Stimulated activated CD8-positive, alpha-beta memory T cell treated with anti-CD3 and anti-CD28 coated beads, Interleukin-7, amount 100 ng/mL, for 4 hours (primary cell): ENCODE measurements at places on chromosomes 4 and X.

DNA sequence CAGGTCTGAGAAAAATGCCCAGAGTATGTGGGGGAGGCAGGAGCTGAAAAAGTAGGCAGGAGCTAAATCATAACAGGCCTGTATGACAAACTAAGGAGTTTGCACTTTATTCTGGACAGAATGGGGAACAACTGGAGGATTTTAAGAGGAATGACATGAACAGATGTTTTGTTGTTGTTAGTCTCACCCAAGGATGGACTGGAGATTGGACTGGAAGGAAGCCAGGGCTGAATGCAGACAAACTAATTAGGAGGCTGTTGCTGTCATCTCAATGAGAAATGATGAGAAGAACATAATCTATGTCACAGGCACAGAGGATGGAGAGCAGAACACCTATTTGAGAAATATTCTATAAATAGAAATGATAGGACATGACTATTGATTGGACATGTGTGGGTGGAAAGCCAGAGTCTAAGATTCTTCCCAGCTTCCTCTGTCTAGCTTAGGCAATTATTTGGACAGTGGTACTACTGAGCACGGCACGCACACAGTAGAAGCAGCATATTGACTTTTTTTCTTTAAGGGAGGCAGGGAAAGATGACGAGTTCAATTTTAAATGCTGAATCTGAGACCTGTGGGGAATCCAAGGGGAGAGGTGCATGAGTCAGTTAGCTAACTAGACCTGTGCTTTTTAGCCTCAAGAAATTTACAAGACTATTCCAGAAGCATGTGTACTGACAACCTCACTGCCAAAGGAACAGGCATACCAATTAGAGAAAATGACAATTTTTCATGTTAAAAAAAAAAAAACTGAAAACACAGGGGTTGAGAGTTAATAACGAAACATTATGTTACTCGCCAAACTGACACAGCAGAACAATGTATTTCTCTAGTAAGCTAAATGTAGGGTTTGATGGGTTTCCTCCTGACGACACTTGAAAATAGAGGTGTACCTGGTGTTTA, 963 bp upstream of the USO1 start:
- no peak for DNase-seq

DNA sequence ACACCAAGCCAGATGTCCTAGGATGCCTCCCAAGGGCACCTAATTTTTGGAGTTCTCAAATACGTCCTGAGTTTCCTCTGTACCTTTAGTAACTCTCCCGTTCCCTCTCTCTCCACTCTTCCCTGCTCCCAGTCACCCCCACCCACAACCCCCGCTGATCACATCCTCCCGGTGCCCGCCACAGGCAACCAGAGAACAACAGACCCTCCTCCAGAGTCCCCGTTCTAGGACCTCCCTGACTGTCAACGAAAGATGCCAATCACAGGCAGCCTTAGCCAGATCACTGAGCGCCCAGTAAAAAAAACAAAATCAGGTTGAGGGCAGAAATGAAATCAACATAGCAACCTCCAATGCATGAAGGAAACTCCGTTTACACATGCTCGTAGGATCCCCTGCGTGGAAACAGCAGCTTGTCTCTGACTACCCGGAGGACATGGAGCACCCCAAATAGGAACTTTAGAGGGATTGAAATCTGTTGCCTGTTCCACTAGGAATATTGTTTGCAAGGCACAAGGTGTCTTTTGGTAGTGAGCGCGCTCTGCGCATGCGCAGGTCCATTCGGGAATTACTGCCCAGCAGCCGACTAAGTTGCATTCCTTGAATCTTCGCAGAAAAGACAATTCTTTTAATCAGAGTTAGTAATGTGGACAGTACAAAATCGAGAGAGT, at the start of gene GABRB1:
Gene GABRB1 (plus strand): TSS at position 557 of the 668 bp plus-strand sequence.
- no peak for DNase-seq

GRCh38 chr4:8589823-8590545, 2.6 kb upstream of the CPZ start:
- DNase-seq = no peak

DNA sequence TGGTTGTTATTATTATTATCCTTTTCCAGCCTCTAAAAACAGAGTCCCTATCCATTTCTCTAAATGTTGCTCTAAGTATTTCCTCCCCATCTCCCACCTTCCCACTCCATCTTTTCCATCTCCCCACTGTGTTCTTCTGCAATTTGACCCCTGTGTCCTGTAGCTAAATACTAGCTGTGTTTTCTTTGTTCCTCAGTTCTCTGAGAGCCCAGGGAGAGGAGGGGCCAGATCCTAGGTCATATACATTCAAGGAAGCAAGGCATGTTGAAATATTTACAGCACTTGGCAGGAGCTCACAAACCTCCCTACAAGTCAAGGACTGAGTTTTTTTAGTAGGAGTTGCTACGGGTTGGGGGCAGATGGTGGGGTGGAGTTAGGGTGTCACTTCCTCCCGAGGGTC, 10.5 kb downstream of the SLC16A2 start:
- no peak for DNase-seq

- no peak for DNase-seq
These were observed 53.1 kb upstream of the C4orf50 start for GRCh38 chr4:6071191-6071958.

- DNase-seq = peak; percentile 41
These were observed 123.7 kb downstream of the AFF1 start for GRCh38 chr4:87058356-87059073.
